ENCODE measurements at places on chromosomes 6 and 20.

DNA sequence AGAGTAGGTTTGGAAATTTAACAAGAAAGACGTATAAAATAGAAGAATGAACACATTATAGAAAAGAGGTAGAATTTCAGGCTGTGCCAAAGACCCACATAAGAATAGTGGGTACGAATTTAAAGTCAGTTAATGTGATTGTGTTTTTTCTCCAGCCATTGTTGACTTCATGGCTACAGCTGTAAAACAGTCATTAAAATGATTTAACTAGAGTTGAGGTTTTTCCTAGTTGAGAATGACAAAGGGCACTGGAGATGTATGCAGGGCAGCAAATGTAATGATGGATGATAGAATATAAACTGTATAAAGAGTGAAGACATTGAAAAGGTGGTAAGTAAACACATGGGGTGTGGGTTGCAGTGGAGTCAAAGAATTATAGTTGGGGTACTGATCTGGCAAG lies 72.7 kb downstream of the LIN28B start:
- DNase-seq, result no peak

GRCh38 chr6:121971931-121972335 lies 427.5 kb upstream of the HSF2 start:
- no peak for DNase-seq

GRCh38 chr6:231779-232178 lies 60.5 kb upstream of the DUSP22 start:
- DNase-seq, result no peak

GRCh38 chr20:60123096-60123495 lies 164.9 kb downstream of the CDH26 start:
- DNase-seq, result no peak

- DNase-seq, result no peak
These were observed 37.4 kb downstream of the RFPL4B start for GRCh38 chr6:112384511-112384910.
